ENCODE measurements at places on chromosomes 11 and 22.

DNA sequence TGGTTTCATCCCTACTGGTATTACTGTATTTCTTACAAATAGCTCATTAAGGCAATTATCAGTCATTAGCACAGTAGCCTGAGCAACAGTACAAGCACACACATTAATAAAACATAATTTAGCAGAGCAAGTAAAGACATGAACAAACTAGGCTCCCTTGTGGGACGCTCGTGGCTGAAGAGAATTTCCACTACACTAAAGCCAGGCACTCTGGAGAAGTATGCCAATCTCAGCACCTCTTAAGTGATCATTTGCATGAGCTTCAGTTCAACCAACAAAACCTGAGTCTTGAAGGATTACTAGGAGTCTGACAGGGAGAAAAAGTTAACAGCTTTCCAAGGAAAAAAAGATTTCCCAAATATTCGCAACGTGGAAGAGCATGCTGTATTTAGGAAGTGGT is 109.1 kb downstream of the LARGE1 start:
- no peak for DNase-seq

- DNase-seq = peak; percentile 87
These were observed at the start of gene KCNQ1OT1 for GRCh38 chr11:2699531-2700414. KCNQ1OT1 (minus strand) TSS chr11:2699994.

GRCh38 chr11:30429550-30429949 is 106.6 kb downstream of the ARL14EP start:
- no peak for DNase-seq

GRCh38 chr22:17176715-17177114 is 17.6 kb upstream of the HDHD5 start:
- no peak for DNase-seq

DNA sequence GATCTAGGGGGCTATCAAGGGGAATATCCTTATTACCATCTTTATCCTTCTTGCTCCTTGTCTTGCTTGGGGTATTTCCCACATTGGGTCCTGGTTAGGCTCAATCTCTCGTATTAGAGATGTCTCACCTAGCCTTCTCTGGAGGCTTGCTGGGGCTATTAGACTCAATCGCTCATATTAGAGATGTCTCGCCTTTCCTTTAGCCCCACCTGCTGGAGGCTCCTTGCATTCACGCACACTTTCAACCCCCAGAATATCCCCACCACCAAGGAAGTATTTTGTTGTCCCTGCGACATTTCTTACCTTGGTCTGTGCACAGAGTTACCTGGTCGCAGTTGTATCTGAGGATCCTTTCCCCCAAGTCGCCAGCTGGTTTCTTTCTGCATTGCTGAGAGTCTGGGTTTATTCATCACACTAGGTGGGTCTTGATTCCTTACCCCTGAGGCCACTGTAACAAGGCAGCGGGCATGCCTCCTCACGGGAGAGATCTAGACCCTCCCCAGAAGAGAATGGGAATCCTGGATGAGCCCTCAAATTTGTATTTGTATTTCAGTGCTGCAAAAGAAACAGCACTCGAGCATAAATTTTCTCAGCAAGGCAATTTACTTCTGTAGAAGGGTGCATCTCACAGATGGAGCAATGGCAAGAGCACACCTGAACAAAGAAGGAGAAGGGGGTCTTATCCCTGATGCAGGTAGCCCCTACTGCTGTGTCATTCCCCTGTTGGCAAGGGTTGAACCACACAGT is 15.9 kb upstream of the HYLS1 start:
- DNase-seq = peak; percentile 4

DNA sequence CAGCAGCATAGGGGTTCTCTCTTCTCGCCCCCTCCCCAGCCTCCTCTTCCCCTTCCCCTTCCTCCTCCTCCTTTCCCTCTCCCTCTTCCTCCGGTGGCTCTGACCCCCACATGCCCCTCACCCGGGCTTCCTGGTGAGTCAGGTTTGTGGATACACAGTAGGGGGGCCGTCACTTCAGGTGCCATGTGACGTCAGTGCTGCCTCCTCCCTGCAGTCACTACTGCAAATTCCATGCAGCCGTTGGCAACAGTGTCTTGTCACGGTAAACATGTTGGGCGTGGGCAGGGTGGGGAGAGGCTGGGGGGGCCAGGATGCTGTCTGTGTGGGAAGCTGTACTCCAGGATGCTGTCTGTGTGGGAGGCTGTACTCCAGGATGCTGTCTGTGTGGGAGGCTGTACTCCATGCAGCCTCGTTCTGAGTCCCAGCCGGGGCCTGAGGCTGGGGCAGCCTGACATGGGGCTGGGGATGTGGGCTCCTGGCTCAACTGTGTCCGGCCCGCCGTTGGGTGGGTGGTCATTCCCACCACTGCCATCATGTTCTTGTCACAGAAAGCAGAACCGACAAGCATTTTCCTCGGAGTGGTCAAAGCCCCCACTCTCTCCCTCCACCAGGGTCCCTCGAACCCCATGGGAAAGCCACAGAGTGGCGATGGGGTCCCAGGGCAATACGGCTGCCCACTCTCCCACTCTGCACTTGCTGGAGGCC is 2.4 kb upstream of the MUC2 start:
- DNase-seq = no peak

DNA sequence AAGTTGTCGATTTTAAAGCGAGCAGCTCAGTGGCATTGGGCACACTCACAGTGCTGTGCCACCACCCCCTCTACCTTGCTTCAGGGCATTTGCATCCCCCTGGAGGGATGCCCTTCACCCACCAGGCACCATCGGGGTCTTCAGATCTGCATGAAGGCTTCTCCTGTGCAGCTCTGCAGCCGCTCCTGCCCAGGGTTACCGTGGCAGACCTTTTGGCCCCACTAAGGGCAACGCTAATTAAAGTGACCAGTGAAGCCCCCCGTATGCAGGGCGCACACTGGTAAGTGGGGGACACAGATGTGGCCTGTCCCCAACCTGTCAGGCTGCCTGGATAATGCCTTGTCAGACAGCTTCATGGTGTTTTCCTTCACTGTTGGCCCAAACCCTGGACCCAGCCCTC is 1117.7 kb downstream of the BRD1 start:
- DNase-seq = no peak

DNA sequence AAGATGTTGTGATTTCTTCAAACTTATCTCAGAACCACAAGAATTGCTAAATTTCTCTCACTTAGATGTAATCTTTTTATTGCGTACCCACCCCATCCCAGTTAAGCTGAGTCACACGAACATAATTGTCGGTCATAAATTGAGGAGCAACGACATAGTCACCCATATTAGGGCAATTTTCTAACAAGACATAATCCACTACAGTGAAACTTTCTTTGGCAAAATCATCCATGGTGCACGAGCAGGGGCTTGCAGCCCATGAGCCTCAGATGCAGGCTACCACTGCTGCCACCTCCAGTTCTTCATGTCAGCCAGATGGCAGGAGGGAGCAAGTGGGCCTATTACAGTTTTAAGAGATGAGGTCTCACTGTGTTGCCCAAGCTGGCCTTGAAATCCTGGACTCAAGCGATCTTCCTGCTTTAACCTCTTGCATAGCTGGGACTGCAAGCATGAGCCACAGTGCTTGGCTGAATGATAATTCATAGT is 70.3 kb upstream of the GRK2 start:
- DNase-seq = no peak

GRCh38 chr11:24828938-24829605 is 332.2 kb downstream of the LUZP2 start:
- no peak for DNase-seq

GRCh38 chr11:93655047-93655446 is 6.4 kb upstream of the CEP295 start:
- no peak for DNase-seq

DNA sequence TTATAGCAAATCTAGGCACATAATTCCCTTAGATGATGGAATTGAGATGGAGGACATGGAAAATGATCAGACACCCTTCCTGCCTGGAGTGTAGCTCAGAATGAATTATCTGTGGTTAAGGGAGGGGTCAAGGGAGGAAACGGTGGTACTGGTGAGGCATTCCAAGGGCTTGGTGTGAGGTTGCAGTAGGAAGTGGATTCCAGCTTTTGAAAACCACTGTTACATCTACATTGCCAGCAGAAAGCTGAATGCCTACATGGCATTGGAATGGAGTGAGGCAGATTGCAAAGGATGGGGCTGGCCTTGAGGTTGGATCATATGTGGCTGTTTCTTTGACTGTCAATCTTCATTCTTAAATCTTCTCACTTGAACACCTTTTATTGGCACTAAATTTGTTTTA is 684.4 kb downstream of the NTM start:
- no peak for DNase-seq

DNA sequence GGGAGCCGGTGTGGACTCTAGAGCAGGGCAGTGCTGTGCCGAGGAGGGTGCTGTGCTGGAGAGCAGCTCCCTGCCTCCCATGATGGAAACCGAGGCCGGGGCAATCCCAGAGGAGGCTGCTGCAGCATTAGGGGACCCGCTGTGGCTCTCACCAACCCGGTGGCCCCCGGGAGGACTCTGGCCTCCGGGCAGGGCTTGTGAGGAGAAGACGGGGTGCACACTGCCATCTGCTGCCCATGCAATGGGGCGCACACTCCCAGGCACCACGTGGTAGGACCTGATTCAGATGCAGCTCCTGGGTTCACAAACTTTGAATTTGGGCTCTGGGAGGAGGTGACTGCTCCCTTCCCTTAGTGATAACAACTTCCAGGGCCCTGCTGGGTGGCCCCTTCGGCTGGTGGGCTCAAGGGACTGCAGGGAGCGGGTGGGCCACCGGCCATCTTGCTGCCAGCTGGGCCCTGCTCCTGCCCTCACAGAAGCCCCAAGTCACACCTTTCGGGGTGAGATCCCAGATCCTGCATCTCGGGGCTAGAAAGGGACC is 93.8 kb upstream of the FGF3 start:
- no peak for DNase-seq

DNA sequence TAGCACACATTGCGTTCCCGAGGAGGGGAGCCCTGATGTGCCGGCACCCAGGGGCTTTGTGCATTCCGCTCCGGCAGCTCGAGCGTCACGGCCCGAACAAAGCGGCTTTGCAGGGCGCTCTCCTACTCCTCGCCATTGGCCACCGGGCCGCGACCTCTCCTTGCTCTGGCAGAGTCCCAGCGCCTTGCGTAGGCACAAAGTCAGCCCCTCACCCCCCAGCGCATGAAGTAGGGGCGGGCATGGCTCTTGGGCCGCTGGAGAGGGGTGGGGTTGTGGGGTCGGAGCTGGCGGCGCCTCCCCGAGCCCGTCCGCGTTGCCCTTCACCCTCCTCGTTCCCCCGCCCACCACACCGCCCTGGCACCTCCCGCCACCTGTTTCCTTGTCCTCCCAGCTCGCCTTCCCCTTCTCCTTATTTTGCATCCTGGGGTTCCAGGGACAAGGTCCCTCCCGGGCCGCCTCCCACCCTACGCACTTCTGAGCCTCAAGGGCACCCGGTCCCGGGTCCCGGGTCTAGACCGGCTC is 753 bp upstream of the PPARA start:
- DNase-seq = peak; percentile 51

- no peak for DNase-seq
These were observed 38.3 kb downstream of the ZBTB16 start for GRCh38 chr11:114097832-114098231.

DNA sequence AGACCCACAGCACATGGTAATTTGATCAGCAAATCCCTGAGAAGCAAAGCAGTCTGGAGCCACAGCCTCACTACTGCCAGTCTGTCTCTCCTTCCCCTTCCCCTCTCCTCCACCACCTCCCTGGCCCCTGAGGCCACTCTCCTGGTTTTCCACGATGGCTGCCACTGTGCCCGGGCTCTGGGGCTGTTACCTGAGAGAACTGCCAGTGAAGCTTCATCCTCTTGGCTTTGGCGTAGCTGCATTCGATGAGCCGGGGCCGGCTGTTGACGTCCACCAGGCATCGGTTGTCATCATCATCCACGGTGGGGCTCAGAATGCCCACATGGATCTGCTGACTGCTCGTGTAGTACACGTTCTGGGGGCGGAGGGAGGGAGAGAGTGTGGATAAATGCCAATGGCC is 60.2 kb downstream of the CSNK2A3 start:
- no peak for DNase-seq

GRCh38 chr11:103844327-103845215 is 191.9 kb upstream of the DDI1 start:
- DNase-seq = no peak

DNA sequence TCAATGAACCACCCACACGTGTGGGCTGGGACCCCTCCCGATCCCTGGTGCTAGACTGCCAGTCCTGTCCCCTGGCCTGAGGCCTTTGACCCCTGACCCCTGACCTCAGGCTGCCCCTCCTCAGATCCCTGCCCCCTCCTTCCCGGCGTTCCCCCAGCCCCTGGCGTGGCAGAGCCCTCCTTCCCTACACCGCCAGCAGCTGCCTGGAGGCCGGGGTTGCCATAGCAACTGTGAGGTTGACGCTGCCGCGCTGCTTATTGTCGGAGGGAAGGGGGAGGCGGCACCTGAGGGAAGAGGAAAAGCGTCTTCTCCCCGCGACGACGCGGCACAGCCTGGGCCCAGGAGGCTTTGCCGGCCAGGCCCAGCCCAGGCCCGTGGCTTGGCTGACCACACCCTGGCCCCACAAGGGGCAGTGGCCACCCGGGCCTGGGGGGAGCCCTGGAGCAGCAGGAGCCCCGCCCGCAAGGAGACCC is 32.6 kb downstream of the SHANK3 start:
- DNase-seq = no peak

- DNase-seq = no peak
These were observed 116.2 kb downstream of the CHST1 start for GRCh38 chr11:45549257-45549656.

GRCh38 chr11:35944503-35945136 is 758 bp downstream of the LDLRAD3 start:
- DNase-seq = no peak

- DNase-seq = no peak
These were observed 21.6 kb upstream of the SUSD2 start for GRCh38 chr22:24159650-24160049.

GRCh38 chr11:102724904-102725500 is at the start of gene MMP8:
MMP8 (minus strand) TSS chr11:102724954; CDS start chr11:102724855, 99 bp downstream.
- no peak for DNase-seq

DNA sequence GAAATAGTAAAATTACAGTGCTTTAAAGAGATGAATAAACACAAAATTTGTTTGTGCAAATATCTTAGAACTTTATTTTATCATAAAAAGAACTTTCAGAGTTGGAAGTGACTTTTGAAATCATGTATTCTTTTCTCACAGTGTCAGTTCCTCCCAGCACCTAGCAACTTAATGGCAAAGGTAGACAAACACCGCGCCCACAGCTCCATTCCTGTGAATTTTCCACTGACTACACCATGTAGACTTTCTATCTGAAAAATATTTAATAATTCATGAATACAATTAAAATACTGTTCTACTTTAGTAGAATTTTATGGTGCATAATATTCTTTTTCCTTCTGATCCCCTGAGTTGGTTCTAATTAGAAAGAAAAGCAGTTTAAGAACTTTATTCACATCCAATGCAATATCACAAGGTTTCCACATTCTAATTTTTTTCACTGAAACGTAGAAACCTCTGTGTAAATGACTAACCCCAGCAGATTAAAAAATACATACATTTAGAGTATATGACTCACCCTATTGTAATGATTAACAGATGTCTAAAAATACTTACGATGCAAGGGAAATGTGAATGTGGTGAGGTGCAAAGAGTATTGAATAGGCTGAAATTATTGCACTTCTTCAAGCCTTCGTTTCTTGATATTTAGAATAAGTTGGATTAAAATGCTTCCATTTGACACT is 218.2 kb upstream of the CCDC179 start:
- no peak for DNase-seq
